ENCODE measurements at places on chromosomes 6 and 20.
A peak's percentile ranks its signal among the peaks of the same experiment; 100 is the strongest.

DNA sequence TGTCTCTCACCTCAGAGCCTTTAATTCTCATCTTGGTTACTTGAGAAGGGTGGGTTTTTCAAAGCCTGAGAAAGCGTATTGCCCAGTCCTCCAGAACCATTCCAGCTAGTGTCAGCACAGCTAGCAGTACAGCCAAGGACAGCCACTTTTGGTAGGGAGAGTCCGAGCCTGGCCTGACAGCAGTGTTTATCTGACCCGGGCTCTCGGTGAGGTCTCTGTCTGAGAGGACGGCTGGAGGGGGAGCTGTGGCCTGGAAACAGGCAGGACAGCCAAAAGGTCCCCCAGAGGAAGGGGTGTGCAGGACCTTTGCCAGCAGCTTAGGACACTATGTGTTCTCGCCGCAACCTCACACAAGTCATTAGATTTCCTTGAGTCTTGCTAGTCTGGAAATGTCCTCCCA, 38.8 kb downstream of the LYRM2 start:
- DNase-seq: no peak

GRCh38 chr20:51019656-51020592, 3.0 kb downstream of the KCNG1 start:
- DNase-seq: no peak

DNA sequence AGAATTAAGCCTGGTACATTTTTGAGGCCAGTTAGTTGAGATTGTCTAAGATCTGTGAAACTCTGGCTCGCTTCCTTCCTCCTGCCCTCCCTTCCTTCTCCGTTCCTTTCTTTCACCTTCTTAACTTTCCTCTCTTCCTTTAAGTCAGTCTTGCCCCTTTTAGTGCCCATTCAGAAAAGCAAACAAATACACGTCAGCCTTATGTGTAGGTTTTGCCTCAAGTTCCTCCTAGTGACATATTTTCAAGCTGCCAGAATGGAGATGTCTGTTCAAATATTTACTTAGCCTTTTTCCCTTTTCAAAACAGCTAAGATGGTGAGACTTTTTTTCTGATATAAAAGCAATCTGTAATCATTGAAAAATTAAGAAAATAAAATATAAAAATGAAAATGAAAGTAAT, 178.4 kb downstream of the FARS2 start:
- DNase-seq: no peak

- DNase-seq: no peak
These were observed 152.4 kb downstream of the KIF6 start for GRCh38 chr6:39572661-39573340.

GRCh38 chr6:13624871-13625288, 9.7 kb downstream of the NOL7 start:
- peak; percentile 50 for DNase-seq

GRCh38 chr6:33838983-33839382, 35.2 kb upstream of the MLN start:
- DNase-seq: no peak

DNA sequence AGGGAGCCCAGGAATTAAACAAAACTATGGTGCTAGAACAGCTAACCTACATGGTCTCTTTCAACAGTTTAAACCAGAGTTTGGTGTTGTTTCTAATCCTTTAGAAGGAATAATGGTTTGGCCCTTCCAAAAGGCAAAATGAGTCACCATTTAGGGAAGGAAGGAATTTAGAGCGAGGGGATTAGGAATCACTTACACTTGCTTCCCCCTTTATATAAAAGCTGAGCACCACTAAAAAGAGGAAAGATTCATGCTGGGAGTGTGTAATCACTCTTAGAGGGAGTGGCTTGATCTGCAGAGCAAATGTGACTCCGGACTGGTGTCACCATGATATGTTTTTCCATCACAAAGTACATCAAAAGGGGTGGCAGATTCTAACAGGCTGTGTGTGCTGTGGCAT, 63.6 kb downstream of the F13A1 start:
- no peak for DNase-seq

- peak; percentile 44 for DNase-seq
These were observed 577.9 kb upstream of the FLRT3 start for GRCh38 chr20:14915356-14915755.

GRCh38 chr20:45156713-45157112, 18.0 kb upstream of the PI3 start:
- DNase-seq: no peak
